ENCODE measurements at places on chromosomes 5 and 9.

DNA sequence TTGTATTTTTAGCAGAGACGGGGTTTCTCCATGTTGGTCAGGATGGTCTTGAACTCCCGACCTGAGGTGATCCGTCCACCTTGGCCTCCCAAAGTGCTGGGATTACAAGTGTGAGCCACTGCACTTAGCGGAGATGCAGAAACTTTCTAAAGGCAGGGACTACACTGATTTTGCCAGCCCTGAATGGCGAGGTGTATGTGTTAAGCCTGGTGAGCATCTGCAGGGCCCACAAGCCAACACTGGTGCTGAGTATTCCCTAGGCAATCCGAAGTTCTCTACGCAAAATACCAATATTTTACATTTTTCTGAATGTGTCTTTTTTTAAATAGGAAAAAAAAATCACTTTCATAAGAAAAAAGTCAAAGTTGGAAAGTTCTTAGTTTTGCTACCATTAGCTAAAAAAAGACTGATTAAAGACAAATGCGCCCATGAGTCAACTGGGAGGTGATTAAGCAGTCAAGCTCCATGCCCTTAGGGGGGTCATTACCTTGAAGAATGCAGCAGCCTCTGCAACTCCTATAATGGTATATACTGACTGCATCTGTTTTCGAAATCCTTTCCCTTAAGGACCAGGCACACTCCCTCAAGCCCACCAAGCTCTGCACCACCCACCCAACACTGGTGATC lies 502.8 kb downstream of the BNC2 start:
- no peak for DNase-seq

GRCh38 chr9:70784456-70784855 lies 337.0 kb downstream of the TRPM3 start:
- no peak for DNase-seq

DNA sequence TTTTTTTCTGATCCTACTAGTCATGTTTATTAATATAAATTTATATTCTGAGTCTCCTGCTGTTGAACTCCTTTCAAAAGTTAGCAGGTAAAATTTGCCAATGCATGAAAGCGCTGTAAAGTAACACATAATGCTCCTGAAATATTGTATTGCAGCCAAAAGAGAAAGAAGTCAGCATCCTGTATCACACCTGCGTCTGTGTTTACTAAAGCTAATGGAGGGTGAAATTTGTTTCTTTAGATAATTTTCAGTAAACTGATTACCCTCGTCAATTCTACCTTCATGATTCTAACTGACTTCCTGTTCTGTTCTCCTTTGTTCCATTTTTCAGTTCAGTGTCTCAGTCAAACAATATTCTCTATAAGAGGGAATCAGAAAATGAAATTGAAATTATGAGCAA lies 415.4 kb downstream of the CDH9 start:
- DNase-seq = no peak

- DNase-seq = no peak
Observed at GRCh38 chr5:59542306-59542705, 351.2 kb downstream of the PDE4D start.

DNA sequence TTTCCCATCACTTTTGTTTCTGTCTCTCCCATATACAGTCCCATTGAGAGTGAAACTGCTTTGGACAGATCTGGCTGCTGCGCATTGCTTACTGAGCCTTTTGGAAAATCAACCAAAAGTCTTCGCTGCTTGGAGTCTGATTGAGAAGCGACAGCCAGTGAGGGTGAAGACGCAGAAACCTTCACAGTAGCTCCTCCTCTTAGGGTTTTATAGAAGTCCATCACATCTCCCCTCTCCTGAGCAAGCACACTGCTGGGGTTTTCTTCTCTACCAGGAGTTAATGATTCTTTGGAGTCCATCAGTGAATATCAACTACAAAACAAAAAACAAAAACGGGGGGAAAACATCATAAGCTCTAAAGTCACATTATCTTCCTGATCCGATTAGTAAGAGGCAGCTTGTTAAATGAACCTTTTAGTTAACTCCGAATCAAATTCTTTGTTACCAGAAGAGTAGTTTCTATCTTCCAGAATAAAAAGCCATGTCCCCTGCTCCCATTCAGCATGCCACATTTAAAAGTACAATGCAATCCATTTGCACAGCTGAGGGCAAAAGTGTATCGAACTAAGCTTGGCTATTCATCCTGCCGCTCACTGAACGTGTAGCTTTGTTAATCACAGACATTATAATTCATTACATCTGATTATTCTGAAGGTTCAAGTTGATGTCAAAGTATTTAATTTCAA lies 2.8 kb downstream of the NR3C1 start:
- no peak for DNase-seq

GRCh38 chr5:162995568-162995967 lies 441.8 kb upstream of the CCNG1 start:
- no peak for DNase-seq

Data from MV-4-11 (cell line).